Activated naive CD4-positive, alpha-beta T cell treated with anti-CD3 and anti-CD28 coated beads, Interleukin-2, amount 50 U/mL, for 16 hours (primary cell): ENCODE measurements at places on chromosomes 1 and 21.

- no peak for DNase-seq
Observed at GRCh38 chr1:213393860-213394259, 342.8 kb downstream of the RPS6KC1 start.

GRCh38 chr1:13590486-13590885, 6.9 kb downstream of the PDPN start:
- no peak for DNase-seq

DNA sequence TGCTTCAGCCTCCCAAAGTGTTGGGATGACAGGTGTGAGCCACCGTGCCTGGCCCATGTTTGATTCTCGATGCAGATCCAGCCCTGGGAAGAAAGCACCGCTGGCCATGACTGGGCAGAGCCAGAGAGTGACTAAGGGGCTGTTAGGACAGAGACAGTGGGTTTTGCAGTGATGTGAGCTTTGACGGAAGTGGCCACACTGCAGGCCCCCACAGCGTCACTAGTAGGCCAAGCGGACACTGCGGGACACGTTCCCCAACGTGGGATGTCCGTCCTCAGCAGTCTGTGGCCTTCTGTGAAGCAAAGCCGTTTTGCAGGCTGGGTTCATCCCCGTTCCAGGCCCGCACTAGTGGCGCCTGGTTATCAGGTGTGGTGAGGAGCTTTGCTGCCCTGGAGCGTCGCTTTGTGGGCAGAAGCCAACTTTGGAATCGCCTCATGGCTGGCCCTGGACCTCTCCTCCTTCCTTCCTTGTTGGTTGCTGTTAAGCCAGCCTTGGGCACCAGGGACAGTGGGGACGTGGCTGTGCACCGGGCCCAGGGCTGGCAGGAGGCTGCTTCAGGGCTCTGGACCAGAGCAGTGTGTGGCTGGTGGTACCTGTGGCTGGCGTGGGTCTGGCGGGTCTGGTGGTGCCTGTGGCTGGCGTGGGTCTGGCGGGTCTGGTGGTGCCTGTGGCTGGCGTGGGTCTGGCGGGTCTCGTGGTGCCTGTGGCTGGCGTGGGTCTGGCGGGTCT, 41.2 kb downstream of the SKI start:
- no peak for DNase-seq

- DNase-seq: peak; percentile 2
Observed at GRCh38 chr1:6512908-6513280, 21.4 kb upstream of the PLEKHG5 start.

GRCh38 chr1:147243228-147243685, 773 bp downstream of the CHD1L start:
- peak; percentile 29 for DNase-seq
